ENCODE measurements at places on chromosomes 16 and 17.

DNA sequence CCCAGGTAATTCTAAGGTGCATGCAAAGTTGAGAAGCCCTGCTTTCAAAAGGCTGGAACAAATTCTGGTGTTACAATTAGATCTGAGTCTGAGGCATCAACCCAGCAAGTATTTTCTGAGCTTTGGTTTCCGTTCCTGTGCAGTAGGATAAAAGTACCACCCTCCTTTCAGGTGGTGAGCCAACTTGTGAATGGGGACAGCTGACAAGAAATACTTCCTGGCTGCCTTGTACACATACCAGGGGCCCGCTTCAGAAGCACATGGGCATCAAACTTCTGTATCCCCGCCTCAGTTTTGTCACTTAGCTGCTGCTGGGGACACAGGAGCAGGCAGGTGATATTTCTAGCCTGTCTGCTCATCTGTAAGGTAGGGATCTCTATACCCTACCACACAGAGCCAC is 252.2 kb downstream of the CPPED1 start:
- DNase-seq = no peak

GRCh38 chr17:70080541-70081347 is 5.7 kb downstream of the KCNJ16 start:
- DNase-seq = no peak

DNA sequence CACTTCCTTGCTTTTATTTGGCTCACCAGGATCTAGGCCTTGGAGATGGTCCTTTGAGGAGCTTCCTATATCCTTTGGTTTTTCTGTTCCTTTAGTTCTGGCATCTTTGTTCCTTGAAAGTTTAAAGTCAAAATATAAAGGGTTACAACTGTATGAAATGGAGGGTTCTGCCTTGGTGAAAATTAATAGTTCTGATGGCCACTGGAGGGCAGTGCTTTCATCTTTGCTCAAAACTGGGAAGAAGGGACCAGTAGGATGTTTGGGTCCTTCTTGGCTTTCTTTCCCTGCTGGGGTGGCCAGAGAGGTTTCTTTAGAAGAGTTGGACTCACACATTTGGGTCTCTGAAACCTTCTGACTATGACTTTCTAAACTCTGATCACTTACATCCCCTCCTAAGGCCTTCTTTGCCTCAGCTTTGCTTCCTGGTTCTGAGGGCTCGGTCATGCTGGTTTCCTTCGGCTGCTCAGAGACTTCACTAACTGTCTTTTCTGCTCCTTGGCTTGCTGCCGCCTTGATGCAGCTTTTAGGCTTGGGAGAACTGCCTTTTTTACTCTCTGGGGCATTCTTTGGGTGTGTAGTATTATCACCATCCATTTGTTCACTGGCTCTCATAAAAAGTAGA is 10.9 kb upstream of the ITGA2B start:
- DNase-seq = no peak

- DNase-seq = no peak
Observed at GRCh38 chr16:85156440-85156839, 44.2 kb upstream of the CIBAR2 start.

- peak; percentile 19 for DNase-seq
Observed at GRCh38 chr16:21524068-21524751, 75.2 kb upstream of the METTL9 start.

DNA sequence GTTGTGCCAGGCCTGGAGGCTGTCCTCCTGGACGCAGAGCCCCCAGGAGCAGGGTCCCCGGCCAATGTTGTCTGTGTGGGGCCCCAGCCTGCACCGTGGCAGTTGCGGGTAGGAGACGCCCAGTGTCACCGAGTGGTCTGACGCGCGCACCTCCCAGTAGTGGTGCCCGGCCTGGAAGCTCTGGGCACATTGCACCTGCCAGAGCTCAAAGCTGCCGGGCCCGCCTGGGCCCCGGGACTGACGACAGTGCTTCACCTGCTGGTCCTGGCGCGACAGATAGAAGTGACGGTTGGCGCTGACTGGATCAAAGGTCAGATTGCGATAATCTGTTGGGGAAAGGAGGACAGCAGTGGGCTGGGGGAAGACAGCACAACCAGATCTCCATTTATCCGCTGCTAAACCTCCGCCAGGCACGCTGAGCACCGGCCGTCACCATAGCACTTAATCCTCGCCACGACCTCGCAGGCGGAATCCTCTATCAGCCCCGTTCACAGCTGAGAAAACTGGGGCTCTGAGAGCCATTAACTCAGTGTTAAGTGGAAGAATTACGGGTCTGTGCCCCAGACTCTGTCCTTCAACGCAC is 5.6 kb downstream of the TRIM65 start:
- no peak for DNase-seq

GRCh38 chr16:6852643-6853225 is 479.9 kb upstream of the RBFOX1 start:
- DNase-seq = no peak

GRCh38 chr17:42866631-42867575 is 15.9 kb downstream of the AOC3 start:
- DNase-seq = no peak

DNA sequence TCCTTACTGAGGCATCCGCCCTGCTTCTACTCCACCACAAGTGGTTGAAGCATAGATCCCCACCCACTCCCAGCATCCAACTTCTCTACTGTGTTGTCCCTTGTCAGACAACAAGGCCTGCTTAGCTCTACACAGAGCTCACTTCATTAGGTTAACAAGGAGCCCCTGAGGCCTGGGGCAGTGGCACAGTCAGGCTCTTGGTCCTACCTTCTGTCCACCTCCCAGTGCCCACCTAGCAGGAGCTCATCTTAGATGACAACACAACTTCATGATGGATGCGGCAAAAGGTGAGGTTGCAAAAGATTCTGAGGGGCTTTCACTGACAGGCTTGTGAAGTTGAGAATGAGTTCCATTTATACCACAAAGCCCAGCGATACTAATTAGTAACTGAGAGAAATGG is 432.0 kb upstream of the CDH5 start:
- DNase-seq = no peak

- no peak for DNase-seq
Observed at GRCh38 chr16:11474617-11475291, 112.0 kb downstream of the LITAF start.

DNA sequence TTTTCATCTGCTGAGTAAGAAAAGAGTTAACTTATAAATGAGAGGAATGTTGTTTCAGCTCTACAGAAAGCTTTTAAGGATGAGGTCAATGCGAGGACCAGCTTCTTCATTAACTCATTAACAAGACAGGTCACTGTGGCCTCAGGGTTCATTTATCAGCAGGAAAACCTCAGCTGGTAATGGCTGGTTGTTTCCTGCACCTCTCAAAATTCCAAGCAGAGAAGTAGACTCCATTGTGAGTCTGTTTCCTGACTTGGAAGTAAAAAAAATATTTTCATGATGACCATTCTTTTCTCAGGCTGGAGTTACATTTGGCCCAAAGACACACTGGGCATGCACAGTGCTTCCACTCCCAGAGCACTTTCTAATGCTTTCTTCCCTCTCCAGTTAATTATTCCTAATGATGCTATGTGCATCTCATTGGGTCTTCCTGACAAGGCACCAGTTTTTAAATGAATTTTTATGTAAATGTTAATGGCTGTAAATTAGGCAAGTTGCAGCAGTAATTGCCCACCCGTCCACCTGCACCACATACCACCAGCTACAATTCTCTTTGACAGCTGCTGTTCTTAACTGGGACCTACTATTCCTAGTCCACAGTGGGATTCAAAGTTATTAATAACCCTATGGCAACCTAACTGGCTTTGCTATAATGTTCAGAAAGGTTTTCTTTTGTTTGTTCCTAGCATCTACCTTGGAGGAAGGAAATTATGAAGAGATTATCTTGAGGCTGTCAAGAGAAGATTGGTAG is 89.5 kb upstream of the BCAR1 start:
- DNase-seq = no peak

DNA sequence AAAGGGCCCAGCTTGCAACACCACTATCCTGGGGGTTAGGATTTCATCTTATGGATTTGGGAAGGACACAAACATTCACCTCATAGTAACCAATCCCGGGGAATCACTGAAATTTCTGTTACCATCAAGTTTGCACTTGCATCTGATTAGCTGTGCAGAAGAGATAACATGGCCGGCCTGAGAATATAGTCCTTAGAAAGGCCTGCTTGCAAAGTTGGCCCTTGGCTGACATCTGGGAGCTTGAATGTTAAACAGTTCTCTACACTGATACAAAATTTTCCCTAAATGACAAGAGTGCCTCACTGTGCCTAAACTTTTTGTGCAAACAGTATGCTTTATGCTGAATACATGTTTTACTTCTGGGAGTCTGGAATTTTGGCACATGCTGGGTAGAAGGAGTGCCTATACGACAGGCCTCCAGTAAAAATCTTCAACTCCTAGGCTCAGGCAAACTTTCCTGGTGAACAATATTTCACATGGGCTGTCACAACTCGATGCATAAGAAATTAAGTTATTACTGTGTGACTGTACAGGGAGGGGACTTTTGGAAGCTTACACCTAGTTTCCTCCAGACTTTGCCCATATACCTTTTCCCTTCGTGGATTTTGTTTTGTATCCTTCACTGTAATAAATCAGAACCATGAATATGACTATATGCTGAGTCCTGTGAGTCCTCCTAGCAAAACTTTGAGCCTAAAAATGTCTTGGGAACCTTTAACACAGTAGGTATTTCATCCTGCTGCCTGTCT is 31.3 kb downstream of the TBC1D3B start:
- no peak for DNase-seq

GRCh38 chr17:74775409-74776043 is 619 bp downstream of the NAT9 start:
- DNase-seq = no peak

- DNase-seq = no peak
Observed at GRCh38 chr17:17491546-17491988, 4.6 kb downstream of the RASD1 start.

DNA sequence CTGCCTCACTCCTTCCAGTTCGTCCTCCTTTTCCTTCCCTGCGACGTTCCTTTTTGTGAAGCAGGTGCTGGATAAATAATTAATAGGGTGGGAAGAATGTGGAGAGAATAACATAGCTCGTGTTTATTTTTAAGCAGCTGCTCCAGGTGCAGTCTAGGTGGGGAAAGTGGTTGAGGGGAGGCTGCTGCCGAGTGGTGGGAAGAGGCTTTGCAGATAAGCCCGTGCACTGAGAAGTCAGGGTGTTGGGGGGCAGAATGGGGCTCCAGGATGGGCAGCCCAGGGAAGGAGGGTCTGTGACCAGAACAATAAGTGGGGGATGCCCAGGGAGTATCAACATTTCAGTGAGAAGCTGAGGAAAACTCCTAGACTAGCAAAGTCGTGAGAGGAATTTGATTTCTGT is 300.5 kb downstream of the CPPED1 start:
- DNase-seq = no peak

DNA sequence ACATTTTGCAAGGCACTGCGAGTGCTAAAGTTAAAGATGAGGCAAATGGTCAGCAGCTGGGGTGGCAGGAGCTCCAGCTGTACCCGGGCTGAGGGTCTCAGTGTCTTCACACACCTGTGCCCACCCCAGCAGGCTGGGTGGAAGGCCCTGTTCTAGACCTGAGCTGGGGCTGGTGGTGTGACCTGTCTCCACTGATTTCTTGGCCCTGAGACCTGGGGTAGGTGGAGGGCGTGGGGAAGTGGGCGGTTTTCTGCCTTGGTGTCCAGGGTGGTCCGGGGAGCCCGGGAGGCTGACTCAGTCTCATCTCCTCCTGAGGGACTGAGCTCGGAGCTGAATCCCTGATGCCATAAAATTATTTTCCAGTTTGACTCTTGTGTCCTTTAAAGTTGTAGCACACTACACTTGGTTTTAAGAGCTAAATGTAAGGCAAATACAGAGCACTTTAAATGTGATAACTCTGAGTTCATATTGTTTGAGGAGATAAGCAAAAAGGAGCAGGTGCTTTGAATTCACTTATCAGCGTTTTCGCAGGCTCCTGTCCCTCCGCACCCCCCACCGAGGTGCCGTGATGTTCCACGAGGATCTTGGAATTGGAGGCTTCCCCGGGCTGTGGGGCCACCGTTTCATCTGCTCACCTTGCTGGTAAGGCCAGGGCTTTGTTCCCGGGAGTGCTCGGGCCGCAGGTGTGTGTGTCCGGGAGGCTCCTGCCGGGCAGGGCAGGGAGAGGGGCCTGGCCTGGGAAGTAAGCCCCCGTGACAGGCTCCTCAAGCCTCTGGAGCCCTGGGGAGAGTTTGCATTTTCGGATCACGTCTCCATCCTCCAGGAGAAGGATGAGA is 117.0 kb downstream of the AATF start:
- no peak for DNase-seq

GRCh38 chr16:23333831-23334456 is 31.8 kb downstream of the SCNN1B start:
- no peak for DNase-seq

GRCh38 chr17:54085934-54086333 is 263.2 kb downstream of the KIF2B start:
- DNase-seq = no peak

DNA sequence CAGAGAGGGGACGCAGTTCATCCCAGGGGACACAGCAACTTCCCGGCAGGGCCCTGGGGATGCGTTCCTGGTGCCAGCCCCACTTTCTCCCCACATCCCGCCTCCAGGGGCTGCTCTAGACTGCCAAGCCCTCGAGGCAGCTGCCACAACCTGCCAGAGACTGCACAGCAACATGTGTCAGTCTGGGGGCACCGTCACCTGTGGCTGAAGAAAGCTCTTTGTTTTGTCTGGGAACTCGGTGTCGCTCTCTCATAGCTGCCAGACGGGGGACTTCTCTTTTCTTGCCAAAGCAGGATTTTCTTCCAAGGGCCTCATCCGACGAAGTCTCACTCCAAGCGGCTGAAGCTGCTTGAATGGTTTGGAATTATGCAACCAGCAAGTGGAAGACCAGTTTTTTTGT is 43.7 kb downstream of the COTL1 start:
- no peak for DNase-seq

- peak; percentile 30 for DNase-seq
Observed at GRCh38 chr16:2016407-2016922, 3.1 kb upstream of the NPW start.

DNA sequence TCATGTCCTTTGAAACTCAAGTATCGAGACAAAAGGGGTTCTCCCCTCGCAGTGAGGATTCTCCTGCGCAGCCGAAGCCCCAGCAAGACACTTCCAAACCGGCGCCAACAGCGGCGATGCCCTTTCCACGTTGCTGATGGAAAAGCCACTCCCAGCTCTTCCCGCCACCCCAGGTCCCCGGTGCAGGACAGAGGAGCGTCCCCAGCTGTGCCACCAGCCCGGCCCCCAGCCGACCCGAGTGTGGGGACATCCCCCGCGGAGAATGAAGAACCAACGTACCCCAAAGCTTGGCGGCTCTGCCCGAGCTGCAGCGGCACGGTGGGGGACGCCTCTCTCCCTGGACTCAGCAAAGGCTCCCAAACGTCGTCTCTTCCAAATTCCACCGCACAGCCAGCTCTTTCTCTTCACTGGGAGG is 573 bp downstream of the CHST6 start:
- no peak for DNase-seq

Measured in left ventricle myocardium superior (tissue), 1 donor.